IMR-90 (cell line): ENCODE measurements at places on chromosomes 2 and 18.

GRCh38 chr18:79604205-79604912 is 75.2 kb upstream of the CTDP1 start:
- no peak for DNase-seq

DNA sequence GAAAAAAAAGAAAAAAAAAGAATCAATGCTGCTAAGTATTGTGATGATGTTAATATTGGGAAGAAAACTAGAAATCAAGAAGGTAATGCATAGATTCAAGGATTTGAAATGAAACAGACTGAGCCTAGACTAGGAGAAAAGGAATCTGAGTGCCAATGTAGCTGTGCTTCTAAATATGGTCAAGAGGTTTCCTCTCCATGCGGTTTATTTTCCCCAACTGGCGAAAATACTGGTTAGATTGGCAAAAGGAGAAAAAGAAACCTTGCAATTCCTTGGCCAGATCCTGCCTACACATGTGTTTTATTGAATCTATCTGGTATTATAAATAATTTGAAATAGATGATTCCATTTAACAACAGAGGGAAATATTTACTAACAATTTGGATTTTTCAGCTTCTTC is 5.7 kb downstream of the SCN3A start:
- DNase-seq: no peak

DNA sequence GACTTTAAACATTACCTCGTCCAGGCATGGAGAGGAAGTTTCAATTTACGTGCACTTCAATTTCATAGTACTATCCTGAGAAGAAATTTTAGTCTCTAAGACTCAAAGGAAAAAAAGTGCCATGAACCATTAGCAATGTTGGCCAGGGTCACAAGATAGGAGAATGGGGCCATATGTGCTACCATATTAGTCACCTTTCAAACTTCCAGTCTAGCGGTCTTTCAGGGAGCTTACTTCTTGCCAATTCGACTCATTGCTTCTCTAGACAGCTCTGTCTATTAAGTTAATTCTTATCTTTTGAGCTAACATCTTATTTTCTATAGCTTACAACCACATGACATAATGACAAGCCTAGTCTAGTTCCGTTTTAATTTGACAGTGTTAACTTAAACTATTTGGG is 129.1 kb downstream of the ANKRD44 start:
- peak; percentile 80 for DNase-seq

- DNase-seq: no peak
Measured at GRCh38 chr2:70529610-70530009, 24.0 kb downstream of the TGFA start.

- no peak for DNase-seq
Measured at GRCh38 chr2:175892046-175892445, 110.0 kb downstream of the LNPK start.

GRCh38 chr2:14909795-14910194 is 277.3 kb downstream of the LRATD1 start:
- DNase-seq: no peak

DNA sequence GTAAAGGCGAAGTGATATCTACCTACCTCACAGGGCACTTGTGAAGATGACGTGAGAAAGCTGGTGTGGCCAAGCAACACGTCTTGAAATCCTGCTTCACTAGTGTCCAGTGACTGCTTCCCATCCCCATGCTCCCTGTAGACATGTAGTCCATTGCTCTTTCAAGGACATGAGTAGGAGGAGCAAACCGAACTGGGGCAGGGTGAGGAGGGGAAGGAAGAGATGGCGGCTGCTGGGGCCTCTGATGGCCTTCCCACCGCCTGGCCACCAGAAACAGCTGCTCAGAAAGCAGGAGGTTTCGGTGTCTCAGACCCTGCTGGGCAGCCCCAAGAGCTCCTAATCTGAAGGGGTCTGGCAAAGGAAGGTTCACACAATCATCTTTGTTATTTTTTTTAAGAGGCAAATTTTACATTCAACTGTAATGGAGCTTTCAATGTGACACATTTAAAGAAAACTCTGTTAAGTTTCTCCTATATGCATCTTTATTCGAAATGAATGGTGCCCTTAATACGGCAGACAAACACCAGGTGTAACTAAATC is 14.7 kb downstream of the CPLX4 start:
- no peak for DNase-seq
